ENCODE measurements at places on chromosomes 3 and 15.
A peak's percentile ranks its signal among the peaks of the same experiment; 100 is the strongest.

- no peak for DNase-seq
Measured at GRCh38 chr3:22555753-22556435, 647.2 kb upstream of the UBE2E2 start.

DNA sequence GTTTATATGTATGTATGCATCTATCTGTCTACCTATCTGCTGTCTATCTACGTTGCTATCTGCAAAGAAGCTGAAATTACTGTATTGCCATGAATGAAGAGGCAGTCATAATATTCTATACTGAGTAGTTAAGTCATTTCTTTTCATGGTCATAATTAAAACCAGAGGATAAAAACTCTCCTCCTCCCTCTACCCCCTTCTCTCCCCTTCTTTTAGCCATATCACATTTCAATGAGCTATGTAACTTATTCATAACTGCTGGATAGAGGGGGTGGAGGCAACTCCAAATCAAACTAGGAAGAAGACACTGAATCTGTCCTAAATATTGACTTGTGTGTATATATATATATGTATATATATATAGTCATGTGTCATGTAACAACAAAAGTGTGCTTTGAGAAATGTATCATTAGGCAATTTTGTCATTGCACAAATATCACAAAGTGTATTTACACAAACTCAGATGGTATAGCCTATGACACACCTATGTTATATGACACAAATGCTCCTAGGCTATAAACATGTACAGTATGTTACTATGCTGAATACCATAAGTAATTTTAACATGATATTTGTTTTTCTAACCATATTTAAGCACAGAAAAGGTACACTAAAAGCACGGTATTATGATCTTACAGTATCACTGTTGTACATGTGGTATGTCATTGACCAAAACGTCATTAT is 229.7 kb upstream of the KCNMB2 start:
- no peak for DNase-seq

- no peak for DNase-seq
Measured at GRCh38 chr15:44084770-44085169, 110.3 kb downstream of the FRMD5 start.

GRCh38 chr15:75199357-75199940 is 2.2 kb upstream of the C15orf39 start:
- no peak for DNase-seq

DNA sequence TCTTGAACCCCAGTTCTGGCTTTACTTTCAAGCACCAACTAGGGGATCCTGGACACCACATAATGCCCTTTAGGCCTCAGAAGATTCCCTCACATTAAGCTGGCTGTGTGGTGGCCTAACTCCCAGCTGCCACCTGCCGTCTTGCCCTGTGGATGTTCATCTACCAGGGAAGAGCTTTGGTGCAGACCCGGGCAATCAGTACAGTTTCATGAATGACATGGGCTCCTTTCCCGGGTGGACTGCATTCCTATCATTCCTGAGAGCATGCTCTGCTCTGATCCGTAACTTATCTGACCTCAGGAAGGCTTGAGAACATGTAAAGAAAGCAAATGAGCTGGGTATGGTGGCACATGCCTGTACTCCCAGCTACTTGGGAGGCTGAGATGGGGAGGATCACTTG is 50.0 kb upstream of the GSK3B start:
- no peak for DNase-seq

- no peak for DNase-seq
Measured at GRCh38 chr3:77038468-77038929, 1.4 kb upstream of the ROBO2 start.

- DNase-seq, result no peak
Measured at GRCh38 chr3:162391301-162391700, 894.7 kb downstream of the OTOL1 start.

GRCh38 chr15:28098766-28099554 is at the start of gene OCA2:
Gene OCA2 (minus strand): TSS chr15:28099315. CDS start chr15:28081874, 17,441 bp downstream.
- peak; percentile 51 for DNase-seq

DNA sequence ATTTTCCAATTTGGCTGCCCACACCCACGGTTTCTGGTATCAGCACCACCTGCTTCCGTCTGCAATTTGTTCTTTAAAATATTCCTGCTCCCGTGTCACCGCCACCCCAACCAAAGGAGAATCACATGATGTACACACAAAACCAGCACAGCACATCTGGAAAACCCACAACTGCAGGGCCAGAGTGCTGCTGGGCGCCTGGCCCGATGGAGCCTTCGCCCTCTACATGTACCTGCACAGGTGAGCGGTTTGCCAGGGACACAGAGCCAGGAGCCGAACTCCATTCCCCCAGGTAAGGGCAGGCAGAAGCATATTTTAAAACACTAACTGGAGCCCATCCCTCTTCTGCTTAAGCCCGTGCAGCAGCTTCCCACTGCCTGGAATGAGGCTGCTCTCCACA is 75.6 kb downstream of the ADAMTS17 start:
- DNase-seq, result no peak

GRCh38 chr15:45441686-45442085 is 63.3 kb upstream of the GATM start:
- no peak for DNase-seq

GRCh38 chr3:128805772-128806171 is 73.6 kb upstream of the ACAD9 start:
- no peak for DNase-seq

DNA sequence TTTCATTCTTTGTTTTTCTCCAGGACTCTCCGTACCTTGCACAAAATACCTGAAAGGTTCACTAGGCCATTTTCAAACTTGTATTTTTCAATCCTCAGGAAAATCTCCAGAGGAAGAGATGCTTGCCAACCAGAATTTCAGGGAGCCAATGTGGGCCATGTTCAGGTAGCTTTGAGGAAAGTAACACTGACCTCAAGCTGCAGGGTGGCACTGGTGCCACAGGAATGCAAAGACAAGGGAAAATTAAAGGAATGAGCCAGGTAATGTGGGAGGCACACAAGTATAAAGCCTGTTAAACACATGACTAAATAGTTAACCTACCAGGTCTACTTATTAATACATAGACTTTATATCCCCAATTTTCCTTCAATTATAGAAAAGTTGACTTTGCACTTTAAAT is 51.9 kb upstream of the GAP43 start:
- no peak for DNase-seq

GRCh38 chr15:38195191-38195901 is 57.3 kb upstream of the SPRED1 start:
- no peak for DNase-seq

- no peak for DNase-seq
Measured at GRCh38 chr3:38264353-38264771, 1.2 kb upstream of the SLC22A13 start.

GRCh38 chr3:88059380-88060170 is 520 bp downstream of the ZNF654 start:
- DNase-seq, result no peak

DNA sequence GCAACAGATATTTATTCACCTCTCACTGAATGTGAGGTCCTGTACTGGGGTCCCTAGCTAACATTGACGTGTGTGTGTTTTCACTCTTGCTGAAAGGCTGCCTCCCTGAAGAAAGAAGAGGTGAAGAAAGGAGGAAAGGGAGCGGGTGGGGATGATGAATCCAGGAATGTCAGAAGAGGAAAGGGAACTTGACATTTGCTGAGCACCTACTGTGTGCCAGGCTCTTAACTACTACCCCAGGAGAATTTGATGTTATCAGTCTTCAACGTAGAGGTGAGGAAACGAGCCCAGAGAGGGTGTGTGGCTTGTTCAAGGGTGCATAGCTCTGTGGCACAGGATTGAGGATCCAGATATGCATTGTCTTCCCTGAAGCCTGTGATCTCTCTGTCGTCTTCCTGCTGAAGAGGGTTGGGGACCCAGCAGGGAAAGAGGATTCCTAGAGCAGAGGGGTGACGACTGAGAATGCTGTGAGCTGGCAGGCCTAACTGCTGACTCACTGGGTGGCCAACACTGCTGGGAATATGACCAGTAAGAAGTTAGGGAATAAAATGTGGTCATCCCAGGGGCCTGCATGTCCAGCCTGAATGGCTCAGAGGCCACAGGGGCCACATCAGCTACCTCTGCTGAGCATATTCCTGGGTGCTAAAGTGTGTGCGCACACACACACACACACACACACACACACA is 6.6 kb upstream of the ATP2B2 start:
- DNase-seq, result no peak

DNA sequence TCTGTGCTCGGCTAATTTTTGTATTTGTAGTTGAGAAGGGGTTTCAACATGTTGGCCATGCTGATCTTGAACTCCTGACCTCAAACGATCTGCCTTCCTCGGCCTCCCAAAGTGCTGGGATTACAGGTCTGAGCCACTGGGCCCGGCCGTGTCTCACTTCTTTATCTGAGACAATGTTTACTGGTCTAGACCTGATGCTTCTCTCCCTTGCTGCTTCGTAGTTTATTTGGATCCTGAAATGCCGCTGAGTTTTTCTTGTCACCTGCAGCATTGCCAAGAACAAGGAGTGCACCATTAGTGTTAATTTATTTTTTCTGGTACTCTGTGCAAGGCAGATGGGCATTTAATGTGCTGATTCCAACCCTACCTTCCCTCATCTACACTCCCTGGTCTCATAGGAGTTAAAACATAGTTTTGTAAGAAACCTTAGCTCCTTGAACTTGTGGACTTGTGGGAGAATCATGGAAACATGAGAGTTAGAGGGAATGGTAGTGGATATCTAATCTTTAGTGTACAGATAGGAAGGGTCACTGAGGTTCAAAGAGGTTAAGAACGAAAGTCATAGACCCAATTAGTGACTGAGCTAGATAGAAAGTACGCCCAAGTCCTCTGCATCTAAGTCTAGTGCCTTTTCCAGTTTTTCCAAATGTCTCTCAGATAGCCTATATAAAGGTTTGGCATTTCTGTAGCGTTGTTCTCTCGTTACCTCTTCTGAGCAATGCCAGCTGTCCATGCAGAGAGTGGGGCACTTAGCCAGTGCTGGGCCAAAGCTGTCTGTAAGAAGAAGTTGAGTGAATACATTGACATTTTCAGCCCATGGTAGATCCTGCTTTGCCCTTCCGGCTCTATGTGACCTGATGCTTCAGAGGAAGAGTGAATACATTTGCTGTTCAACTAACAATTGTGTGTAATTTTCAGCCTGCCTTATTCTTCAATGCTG is 244.1 kb downstream of the LPP start:
- no peak for DNase-seq

DNA sequence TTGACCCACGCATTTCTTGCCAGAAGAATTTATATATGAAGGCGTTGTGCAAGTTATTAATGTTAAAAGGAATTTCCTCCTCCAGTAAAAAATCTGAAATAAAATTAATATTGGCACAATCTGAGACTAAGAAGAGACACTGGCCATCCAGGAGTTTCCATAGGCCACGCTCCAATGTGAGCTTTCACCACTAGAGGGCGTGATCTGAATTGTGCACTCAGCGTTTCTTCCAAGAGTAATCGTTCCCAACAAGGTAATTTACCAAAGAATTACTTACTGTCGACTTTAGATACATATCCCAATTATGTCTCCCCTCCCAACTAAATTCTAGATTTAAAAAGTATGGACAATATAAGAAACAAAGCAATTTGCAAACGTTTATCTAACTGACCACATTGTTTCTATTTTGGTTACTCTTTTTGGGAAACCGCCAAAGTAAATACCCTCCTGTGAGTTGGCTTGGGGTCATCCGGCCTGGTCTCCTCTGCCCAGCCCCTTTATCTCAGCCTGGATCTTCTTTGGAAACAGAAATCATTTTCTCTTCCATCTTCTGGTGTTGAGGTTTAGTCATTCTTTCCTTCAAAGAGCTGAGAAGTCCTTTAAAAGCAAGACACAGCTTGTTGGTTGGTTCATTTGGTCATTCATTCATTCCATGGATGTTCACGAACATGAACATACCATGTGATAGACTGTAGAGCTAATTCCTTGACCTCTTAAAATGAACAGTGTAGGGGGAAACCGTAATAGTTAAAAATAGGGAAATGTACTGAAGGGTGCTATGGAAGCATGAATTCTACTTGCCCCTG is 26.2 kb downstream of the POLR2M start:
- no peak for DNase-seq

GRCh38 chr3:104768886-104769285 is 597.8 kb upstream of the ALCAM start:
- DNase-seq, result no peak

GRCh38 chr3:124812291-124813265 is 74.6 kb downstream of the ITGB5 start:
- DNase-seq, result no peak

DNA sequence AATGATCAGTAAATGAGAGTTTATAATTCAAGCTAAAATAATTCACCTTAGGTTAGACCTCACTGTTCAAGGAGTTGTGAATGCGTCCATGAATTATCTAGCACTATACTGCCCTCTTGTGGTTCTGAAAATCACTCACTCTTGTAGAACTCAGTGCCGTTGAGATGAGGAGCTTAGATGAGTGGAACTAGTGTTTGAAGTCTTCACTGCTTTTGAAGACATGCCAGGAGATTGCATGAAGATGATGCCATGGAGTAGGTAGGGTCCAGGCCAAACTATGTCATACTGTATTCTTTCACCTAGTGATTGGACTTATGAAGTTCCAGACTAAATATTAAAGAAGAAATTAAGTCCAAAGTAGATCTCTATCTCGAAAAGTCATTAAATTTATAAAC is 28.8 kb downstream of the LYSMD4 start:
- DNase-seq, result no peak

DNA sequence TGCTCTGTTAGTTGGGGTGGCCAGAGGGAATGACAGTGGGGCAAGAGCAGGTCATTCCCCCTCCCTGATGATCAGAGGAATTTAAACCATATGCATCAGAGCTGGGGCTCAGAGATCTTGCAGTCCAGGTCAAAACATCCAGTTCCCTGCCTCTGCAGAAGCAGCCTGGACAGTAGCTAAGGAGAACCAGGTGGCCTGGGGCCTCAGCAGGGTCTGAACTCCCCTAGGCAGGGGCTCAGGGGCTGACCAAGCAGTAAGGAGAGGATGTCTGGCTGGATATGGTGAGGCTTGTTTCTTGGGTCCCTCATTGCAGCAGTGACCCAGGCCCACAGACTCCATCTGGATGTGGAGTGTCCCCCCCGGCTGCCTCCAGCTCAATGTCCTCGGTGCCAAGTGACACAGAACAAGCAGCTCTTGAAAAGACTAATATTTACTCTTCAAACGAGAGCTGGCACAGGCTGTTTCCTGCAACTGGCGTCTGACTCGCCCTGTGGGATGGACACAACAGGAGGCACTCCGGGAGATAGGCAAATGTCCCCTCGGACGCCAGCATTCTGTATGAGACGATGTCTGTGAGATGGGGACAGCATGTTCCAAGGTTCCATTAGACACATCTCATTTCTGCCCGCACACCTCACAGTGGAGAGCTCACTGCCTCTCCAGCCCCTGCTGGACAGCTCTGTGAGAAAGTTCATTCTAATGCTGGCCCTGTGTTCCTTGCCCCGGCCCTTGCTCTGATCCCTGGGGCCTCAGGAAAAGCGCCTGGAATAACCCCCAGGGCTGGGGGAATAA is 37.1 kb downstream of the SEC22C start:
- DNase-seq, result no peak
